AML-193 (cell line): ENCODE measurements at places on chromosomes 2 and 18.
A peak's percentile ranks its signal among the peaks of the same experiment; 100 is the strongest.

DNA sequence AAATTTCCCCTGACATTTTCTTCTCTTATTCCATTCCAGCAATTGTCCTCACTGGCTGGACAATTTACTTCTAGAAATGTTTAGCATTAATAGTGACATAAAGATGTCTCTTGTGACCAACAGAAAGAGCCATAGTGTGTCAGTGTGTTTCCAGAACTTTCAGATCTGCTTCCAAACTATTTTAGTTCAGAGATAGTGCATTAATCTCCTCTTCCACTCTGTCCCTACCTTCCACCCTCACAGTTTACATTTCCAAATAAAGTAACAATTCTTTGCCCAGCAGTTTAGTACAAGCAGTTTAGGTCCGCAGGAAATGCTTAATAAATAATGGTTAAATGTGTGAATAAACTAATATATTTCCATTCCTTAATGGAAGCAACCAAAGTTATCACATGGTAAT, 24.5 kb upstream of the RAPGEF4 start:
- DNase-seq: no peak

DNA sequence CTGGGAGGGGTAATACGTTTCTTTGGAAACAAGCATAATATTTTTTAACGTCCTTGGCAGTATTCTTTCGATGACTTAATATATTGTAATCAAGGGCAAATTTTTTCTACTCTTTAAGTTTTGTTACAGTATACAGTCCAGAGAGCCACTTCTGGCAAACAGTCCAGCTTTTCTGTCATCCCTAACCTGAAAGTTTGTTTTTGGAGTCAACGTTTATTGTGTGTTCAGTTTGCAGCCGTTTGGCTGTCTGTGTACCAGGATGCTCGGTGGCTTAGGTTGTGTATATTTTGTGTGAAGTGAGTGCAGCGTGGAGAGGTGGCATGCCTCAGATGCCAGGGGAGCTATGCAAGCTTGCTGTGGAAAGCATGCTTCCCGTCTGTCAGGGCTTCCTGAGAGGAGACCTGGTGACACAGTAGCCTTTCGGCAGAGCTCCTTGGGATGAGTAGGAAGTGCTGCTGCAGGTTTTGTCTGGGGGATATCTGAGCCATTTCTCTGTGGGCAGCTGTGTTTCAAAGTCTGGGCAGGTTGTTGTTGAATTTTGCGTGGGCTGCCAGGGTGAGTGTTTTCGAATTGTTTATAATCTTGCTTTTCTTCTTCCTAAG, 14.7 kb downstream of the MAP3K20 start:
- DNase-seq: no peak

DNA sequence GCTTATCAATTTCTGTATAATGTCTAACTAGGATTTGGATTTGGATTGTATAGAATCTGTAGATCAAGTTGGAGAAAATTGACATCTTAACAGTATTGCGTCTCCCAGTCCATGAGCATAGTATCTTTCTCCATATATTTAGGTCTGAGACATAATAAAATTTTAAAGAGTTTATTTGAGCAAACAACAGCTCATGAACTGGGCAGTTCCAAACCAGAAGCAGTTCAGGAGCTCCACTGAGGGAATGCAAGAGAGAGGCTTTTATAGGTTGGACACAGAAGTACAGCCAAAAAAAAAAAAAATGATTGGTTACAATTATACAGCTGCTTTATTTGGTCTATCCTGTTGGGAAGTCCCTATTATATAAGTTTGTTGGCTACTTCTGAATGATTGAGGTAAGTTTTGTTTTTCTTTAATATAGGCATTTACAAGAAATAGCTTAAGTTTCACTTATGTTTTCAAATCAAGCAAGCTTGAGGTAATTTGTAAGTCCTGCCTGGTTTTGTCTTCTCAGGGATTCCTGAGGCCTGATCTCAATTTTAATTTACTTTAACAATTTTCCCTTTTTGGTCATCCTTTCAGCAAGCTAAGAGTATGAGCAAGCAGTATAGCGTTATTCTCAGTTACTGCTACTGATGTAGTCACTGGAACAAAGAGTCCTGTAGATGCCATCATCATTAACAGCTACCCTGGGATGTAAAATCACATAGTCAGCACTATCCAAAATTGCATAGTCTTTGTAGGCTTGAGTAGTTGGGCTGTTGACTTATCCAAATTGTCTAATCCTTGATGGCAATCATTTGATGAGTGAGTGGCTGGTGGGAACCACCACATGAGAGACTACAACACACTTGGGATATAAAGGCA, 27.5 kb upstream of the RUFY4 start:
- no peak for DNase-seq

GRCh38 chr18:32920796-32921787, 148.3 kb upstream of the KLHL14 start:
- peak; percentile 45 for DNase-seq

DNA sequence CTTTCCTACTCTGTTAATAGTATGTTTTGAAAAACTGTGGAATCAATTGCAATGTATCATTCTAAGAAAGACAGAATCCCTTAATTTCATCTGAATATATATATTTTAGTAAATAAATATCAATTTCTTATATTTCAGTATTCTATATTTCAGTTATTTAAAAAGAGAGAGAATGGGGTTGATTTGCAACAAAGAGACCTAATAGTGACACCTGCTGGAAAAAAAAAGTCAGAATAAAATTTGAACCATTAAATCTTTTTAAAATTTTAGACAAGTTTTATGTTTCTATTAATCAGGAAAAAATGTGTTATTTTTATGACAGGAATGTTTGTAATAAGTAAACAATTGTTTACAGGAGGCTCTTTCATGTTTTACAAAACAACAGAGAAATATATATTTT, 20.7 kb upstream of the CCNT2 start:
- DNase-seq: peak; percentile 35

GRCh38 chr18:8778824-8779223, 73.5 kb downstream of the MTCL1 start:
- DNase-seq: no peak

DNA sequence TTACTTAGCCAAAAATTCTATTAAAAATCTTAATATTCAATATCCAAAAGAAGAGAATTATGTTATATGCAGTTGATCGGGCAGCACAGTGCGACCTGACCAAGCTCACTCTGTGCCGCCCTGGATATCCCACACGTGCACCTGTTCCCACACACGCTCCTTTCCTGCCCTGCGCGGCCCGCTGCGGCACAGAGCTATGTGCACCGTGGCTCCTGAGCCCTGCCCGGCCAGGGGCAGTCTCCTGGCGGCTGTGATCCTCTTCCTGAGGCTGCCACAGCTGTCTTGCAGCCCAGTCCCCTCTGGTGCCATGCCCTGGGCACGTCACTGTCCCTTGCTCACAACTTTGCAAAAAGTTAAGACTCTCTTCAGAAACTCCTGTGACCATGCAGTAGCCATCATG, 29.3 kb downstream of the TRAPPC12 start:
- no peak for DNase-seq

- no peak for DNase-seq
Measured at GRCh38 chr2:238942080-238942725, 94.3 kb downstream of the TWIST2 start.

DNA sequence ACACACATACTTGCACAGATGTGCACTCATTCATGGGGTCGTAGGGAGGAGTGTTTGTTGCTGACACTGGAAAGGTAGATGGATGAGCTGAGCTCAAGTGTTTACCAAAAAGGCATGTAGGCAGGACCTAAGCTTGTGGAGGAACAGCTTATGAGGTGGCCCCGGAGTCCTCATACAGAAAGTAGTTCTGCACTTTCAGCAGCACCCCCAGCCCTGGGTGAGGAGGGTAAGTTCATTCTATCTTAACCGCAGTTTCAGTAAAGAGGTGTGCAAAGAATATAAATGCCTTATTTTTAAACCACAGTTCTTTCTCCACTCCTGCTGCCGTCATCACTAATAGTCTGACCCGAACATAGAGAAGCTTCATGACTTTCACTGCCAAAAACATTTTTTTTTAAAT, 31.7 kb upstream of the RNF152 start:
- no peak for DNase-seq

- no peak for DNase-seq
Measured at GRCh38 chr2:51667679-51668078, 635.7 kb upstream of the NRXN1 start.

DNA sequence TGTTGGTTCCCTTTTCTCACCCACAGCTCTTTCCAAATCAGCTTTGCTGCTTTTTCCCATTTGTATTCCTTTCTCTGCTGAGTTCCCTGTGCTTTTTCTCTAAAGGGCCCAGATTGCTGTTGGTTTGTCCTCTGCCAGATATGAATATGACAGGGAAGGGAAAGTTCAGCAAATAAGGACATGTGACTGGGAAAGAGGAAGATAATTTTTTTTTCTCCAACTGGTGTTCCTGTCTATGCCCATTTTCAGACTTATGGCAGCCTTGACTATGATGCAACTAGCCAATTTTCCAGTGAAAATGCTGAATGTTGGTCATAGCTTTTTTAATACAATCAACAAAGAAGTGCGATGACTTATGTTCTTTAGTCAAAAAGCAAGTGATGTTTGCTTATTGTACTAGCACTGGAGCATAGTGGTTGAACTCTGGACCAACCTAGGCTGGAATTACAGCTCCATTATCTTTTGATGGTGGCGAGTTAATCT, 7.7 kb downstream of the MDH1 start:
- DNase-seq: no peak

GRCh38 chr2:73281244-73281643, 3.0 kb downstream of the FBXO41 start:
- DNase-seq: no peak

- DNase-seq: no peak
Measured at GRCh38 chr2:161029321-161029720, 130.9 kb upstream of the TANK start.

DNA sequence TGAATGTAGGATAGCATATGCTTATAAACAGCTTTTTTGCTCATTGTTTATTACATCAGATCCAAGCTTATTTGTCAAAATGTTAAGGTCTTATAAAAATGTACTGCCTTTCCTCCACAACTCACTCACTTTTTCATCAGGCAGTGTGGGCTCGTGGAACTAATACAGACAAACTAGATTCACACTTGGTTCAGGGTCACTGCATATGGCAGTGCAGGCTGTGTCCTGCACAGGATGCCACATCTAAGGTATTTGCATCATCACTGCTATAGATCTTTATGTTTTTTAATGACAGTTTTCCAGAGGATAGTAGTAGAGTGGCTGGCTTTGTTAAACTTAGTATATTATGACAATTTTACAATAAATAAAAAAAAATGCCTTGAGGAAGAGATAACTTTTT, 381.0 kb downstream of the CLIP4 start:
- DNase-seq: no peak

GRCh38 chr2:32363597-32363996, 6.8 kb downstream of the BIRC6 start:
- no peak for DNase-seq

DNA sequence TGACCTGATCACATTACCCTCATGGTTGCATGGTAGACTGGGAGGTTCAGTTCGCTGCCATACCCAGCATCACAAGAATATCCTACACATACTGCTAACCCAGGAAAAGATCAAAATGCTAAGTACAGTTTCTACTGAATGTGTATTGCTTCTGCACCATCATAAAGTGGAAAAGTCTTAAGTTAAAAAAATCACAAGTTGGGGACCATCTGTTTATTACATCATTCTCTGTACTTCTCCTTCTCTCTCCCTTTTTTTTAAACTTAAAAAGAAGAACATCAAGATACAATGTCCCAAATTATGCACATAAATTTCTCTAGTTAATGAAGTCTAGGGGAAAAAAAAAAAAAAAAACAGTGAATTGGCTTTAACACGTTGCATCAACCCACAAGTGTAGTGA, 43.3 kb downstream of the NBAS start:
- no peak for DNase-seq

- peak; percentile 83 for DNase-seq
Measured at GRCh38 chr2:217222309-217222910, 362.5 kb upstream of the TNP1 start.

DNA sequence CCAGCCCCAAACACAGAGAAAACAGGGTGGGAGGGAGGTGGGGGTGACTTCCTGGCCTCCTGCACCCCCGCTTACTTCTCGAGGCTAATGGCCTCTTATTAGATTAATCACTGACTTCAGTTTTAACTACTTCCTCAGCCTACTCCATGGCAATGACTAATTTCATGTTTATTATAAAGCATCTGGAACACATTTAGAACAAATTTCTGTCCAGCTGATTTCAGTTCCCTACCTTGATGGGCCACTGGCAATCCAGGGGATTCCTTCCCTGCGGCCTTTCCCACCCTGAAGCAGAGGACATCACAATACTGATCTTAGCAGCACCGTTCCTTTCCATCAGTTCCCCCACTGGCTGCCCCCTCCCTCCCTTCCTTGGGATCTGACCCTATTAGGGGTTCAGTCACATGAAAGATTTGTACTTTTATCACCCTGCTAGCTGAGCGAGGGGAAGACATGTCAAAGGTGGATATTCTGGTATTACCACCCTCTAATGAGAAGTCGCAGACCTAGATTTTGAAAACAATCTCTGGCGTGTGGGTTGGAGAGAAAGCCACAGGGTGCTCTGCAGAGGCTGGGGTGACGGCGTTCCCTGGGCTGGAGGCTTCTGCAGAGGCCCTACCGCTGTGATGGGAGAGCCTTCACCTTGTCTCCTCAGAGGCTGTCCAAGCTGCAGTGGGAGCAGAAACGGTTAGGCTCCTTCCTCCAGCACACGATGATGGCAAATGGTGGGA, 67.6 kb downstream of the KIAA2012 start:
- no peak for DNase-seq

DNA sequence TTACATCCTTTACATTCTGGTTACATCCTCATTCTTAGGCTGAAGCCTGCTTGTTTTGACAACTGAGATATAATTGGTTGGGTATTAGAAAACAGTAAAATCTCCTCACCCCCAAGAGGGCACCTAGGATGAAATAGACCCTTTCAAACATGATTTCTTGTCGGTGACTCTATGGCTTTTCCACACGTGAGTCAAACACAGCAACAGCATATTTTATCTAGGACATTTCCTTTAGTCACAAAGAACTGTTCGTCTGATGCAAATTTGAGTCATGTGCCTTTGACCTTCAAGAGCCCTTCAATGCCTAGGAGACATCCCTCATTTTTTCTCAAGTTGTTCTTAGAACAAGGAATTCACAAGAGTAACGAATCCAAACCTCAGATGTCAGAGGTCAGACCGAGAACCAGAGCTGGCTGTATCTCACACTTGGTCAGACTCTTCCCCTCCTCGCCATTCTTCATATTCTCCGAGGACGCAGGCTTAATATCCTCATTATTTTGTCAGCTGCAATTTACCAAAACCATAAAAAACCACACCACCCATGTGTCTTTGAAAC, 60.5 kb upstream of the ALKAL2 start:
- DNase-seq: no peak

- no peak for DNase-seq
Measured at GRCh38 chr18:26863921-26864497, 1.5 kb downstream of the AQP4 start.

GRCh38 chr2:65309699-65310098, 82.1 kb downstream of the ACTR2 start:
- DNase-seq: no peak
